ENCODE measurements at places on chromosomes 12 and 14.

- no peak for DNase-seq
- no peak overlapping the region for H3K27ac ChIP-seq
- no peaks in the 10 kb centered on the region for H3K27me3 ChIP-seq
- H3K36me3 ChIP-seq = no peaks in the 10 kb centered on the region
- H3K4me3 ChIP-seq = no peak overlapping the region
- H3K4me1 ChIP-seq = no peaks in the 10 kb centered on the region
Observed at GRCh38 chr14:61203081-61203753, 77.9 kb downstream of the TMEM30B start.

- no peak overlapping the region for H3K27ac ChIP-seq
- no peak overlapping the region for H3K4me3 ChIP-seq
- H3K4me1 ChIP-seq = peaks cover 95% of the 10 kb centered on the region
- H3K36me3 ChIP-seq = peaks cover 25% of the 10 kb centered on the region
- DNase-seq = peak; percentile 22
Observed at GRCh38 chr12:103819312-103819711, 21.7 kb downstream of the NT5DC3 start.

GRCh38 chr12:54240971-54241588, 38.8 kb downstream of the CBX5 start:
- no peaks in the 10 kb centered on the region for H3K27me3 ChIP-seq
- no peak overlapping the region for H3K4me3 ChIP-seq
- DNase-seq = no peak
- H3K27ac ChIP-seq = no peak overlapping the region
- H3K4me1 ChIP-seq = no peaks in the 10 kb centered on the region
- peaks cover 64% of the 10 kb centered on the region for H3K36me3 ChIP-seq

DNA sequence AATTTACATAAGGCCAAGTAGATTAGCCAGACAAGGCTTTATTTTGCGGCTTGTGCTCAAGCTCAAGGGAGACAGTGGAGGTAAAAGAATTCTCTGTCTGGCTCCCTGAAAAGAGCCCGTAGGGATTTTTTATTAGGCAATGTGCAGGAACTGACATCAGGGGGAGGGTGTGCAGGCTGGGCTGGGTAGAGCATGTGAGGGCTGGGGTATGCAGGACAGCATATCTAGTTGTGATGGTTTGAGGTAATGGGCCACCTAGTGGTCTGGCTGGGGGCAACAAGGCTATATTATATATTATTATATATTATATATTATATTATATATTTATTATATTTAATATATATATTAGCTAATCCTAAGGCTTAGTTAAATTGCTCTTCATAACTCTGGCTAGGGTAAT, 102.1 kb downstream of the TMEM117 start:
- no peak overlapping the region for H3K4me3 ChIP-seq
- no peaks in the 10 kb centered on the region for H3K27me3 ChIP-seq
- H3K36me3 ChIP-seq = no peaks in the 10 kb centered on the region
- H3K27ac ChIP-seq = no peak overlapping the region
- DNase-seq = no peak
- H3K4me1 ChIP-seq = no peaks in the 10 kb centered on the region

- no peaks in the 10 kb centered on the region for H3K4me1 ChIP-seq
- no peaks in the 10 kb centered on the region for H3K27me3 ChIP-seq
- DNase-seq = no peak
- H3K4me3 ChIP-seq = no peak overlapping the region
Observed at GRCh38 chr12:105214148-105214547, 21.8 kb downstream of the APPL2 start.

GRCh38 chr12:123243671-123244262, 10.5 kb downstream of the MTRFR start:
- no peak for DNase-seq
- H3K36me3 ChIP-seq = no peaks in the 10 kb centered on the region
- no peak overlapping the region for H3K4me3 ChIP-seq
- peaks cover 17% of the 10 kb centered on the region for H3K4me1 ChIP-seq
- H3K27me3 ChIP-seq = no peaks in the 10 kb centered on the region

DNA sequence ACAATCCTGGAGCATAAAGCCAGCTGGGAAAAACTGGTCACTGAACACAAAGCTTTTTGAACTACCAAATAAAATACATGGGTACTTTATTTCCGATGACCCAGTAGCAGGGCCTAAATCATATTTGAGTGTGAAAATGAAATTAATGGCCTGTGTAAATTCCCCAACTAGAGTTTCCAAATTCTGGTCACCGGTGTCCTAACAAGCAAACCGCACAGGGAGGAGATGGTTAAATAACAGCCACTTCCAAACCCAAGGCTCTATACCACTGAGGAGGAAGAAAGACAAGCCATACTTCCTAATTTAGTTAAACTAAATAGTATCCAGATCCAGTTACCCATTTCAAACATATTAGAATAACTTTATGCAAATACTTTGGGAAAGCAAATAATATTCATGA, 40.1 kb upstream of the DUSP6 start:
- DNase-seq = no peak
- H3K4me1 ChIP-seq = no peaks in the 10 kb centered on the region
- H3K27ac ChIP-seq = no peak overlapping the region
- H3K36me3 ChIP-seq = no peaks in the 10 kb centered on the region

DNA sequence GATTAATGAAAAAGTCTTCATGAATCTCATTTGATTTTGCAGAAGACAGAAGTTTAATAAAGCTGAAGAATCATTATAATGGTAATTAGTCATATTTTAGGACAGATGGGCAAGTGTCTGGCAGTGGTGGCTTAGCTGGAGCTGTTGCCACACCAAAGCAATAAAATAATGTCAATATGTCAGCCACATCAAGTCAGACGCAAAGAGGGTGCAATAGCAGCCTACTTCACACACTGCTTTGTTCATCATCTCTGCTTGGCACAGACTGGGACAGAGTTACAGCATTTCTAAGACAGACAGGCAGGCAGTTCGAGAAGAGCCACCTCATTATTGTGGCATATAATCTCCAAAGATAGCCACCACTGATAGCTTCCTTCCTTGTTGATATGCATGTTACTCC, 16.9 kb upstream of the KRR1 start:
- H3K27ac ChIP-seq = no peak overlapping the region
- H3K36me3 ChIP-seq = no peaks in the 10 kb centered on the region
- H3K4me3 ChIP-seq = no peak overlapping the region
- no peaks in the 10 kb centered on the region for H3K4me1 ChIP-seq
- DNase-seq = no peak

DNA sequence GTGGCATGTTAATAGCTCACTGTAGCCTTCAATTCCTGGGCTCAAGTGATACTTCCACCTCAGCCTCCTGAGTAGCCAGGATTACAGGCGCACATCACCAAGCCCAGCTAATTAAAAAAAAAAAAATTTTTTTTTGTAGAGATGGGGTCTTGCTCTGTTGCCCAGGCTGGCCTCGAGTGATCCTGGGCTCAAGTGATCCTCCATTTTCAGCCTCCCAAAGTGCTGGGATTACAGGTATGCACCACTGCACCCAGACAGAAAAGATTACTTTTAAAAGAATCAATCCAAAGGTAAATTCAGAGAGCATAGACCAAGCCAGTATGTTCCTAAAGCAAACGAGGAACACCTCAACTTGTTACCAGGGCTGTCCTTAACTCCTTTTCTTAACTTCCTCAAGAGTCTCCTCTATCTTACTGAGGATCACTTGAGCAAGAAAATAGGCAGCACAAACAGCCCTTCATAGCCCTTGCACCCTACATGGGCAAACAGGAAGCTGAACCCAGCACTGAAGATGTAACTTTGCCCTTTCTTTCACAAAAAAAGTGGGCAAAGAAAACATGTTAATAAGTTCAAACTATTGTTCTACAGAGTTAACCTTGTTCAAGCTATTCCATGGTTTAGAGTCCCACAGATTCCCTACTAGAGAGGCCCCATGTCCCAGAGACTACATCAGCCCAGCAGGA, 11.3 kb downstream of the CS start:
- no peak overlapping the region for H3K4me3 ChIP-seq
- H3K36me3 ChIP-seq = peaks cover 15% of the 10 kb centered on the region
- no peak for DNase-seq
- H3K4me1 ChIP-seq = no peaks in the 10 kb centered on the region

GRCh38 chr14:54301359-54301758, 95.4 kb upstream of the CDKN3 start:
- no peak overlapping the region for H3K27ac ChIP-seq
- no peak for DNase-seq
- H3K36me3 ChIP-seq = no peaks in the 10 kb centered on the region
- no peak overlapping the region for H3K4me3 ChIP-seq

DNA sequence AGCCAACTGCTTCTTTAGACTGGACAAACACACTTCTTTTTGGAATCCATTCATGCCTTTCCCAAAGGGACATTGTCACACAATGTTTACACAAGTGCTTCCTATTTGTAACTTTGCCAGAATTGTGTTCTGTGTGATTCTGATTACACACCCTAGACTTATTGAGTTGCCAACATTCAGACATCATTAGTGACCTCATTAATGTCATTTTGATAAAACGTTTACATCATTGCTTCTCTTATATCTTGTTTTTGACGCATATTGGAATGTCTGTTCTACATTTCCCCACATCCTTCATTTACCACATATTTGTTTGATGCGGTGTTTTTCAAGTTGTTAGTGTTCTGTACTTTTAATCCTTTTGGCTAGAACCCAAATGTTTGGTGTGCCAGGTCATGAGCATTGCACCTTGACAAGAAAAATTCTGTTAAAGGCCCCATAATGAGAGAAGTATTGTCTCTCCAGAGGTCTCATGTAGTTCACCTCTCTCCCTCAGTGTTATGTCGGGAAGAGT, 305.5 kb downstream of the AEBP2 start:
- H3K27ac ChIP-seq = no peak overlapping the region
- H3K4me1 ChIP-seq = no peaks in the 10 kb centered on the region
- H3K36me3 ChIP-seq = no peaks in the 10 kb centered on the region
- no peaks in the 10 kb centered on the region for H3K27me3 ChIP-seq
- no peak for DNase-seq

- no peak overlapping the region for H3K4me3 ChIP-seq
- H3K4me1 ChIP-seq = no peaks in the 10 kb centered on the region
- no peak for DNase-seq
- H3K27me3 ChIP-seq = no peaks in the 10 kb centered on the region
- no peaks in the 10 kb centered on the region for H3K36me3 ChIP-seq
Observed at GRCh38 chr12:85825746-85826145, 10.5 kb downstream of the RASSF9 start.

GRCh38 chr12:30837595-30837994, 82.8 kb upstream of the CAPRIN2 start:
- no peaks in the 10 kb centered on the region for H3K4me1 ChIP-seq
- DNase-seq = no peak
- H3K27me3 ChIP-seq = no peaks in the 10 kb centered on the region

DNA sequence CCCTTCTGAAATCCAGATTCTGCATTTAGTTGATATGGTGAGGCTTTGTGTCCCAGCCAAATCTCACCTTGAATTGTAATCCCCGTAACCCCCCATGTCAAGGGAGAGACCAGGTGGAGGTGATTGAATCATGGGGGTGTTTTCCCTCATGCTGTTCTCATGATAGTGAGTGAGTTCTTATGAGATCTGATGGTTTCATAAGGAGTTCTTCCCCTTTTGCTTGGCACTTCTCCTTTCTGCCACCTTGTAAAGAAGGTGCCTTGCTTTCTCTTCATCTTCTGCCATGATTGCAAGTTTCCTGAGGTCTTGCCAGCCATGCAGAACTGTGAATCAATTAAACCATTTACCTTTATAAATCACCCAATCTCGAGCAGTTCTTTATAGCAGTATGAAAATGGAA, 23.1 kb upstream of the C12orf42 start:
- no peaks in the 10 kb centered on the region for H3K27me3 ChIP-seq
- no peak overlapping the region for H3K27ac ChIP-seq
- DNase-seq = no peak
- H3K36me3 ChIP-seq = no peaks in the 10 kb centered on the region

DNA sequence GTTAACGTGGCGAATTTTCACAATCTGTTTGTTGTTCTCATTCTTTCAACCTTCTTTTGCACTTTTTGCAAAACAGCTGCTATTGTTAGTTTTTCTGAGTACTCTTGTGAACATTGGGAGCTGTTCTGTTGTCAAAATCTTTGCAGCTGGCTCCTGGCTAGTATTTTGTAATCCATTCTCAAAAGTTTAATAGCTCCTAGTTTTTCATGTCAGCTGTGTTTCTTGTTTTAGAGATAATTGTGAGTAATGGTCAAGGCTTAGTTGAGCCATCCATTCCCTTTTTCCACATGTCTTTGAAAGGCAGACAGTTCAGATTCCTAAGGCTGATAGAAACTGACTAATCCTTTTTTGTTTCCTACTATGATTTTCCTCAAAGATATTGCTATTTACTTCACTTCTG, 39.1 kb upstream of the CRADD start:
- no peak overlapping the region for H3K27ac ChIP-seq
- H3K27me3 ChIP-seq = no peaks in the 10 kb centered on the region
- no peaks in the 10 kb centered on the region for H3K4me1 ChIP-seq
- no peak for DNase-seq

DNA sequence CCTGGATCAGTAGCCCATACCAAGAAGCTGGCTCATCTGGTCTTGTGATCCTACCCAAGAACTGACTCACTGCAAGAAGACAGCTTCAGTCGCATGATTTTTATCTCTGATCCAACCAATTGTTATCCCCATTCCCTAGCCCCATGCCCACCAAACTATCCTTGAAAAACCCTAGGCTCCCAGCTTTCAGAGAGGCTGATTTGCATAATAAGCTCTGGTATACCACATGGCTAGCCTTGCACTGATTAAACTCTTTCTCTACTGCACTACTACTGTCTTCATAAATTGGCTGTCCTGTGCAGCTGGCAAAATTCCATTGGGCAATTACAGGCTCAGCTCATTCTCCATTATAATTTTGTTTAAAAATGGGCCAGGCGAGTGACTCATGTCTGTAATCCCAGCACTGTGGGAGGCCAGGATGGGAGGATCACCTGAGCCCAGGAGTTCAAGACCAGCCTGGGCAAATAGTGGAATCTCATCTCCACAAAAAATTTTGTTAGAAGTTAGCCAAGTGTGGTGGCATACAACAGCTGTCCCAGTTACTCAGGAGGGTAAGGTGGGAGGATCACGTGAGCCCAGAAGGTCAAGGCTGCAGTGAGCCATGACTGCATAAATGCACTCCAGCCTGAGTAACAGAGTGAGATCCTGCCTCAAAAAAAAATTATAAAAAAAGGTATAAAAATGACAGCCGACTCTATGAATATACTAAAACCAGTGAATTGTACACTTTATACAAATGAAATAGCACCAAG, 76.7 kb upstream of the EIF5 start:
- no peak overlapping the region for H3K27ac ChIP-seq
- H3K36me3 ChIP-seq = no peaks in the 10 kb centered on the region
- H3K4me3 ChIP-seq = no peak overlapping the region
- no peaks in the 10 kb centered on the region for H3K4me1 ChIP-seq
- no peak for DNase-seq

GRCh38 chr14:71588576-71589215, 343.5 kb upstream of the RGS6 start:
- H3K27me3 ChIP-seq = no peaks in the 10 kb centered on the region
- no peak for DNase-seq

- DNase-seq = peak; percentile 92
- H3K27ac ChIP-seq = peak overlapping the region; percentile 97
- H3K27me3 ChIP-seq = no peaks in the 10 kb centered on the region
- no peaks in the 10 kb centered on the region for H3K4me1 ChIP-seq
Observed at GRCh38 chr12:26122681-26123481, 2.0 kb downstream of the BHLHE41 start.

Measured in sigmoid colon (tissue), 7 donors.